ENCODE measurements at places on chromosomes 13 and 19. TPM values are rescaled to one million over a fixed set of nuclear protein-coding genes. Genes with fewer than 3 reads are reported as not detected.
A peak's percentile ranks its signal among the peaks of the same experiment; 100 is the strongest.

GRCh38 chr19:29206453-29206852 lies 6.5 kb downstream of the UQCRFS1 start:
- DNase-seq, result no peak

DNA sequence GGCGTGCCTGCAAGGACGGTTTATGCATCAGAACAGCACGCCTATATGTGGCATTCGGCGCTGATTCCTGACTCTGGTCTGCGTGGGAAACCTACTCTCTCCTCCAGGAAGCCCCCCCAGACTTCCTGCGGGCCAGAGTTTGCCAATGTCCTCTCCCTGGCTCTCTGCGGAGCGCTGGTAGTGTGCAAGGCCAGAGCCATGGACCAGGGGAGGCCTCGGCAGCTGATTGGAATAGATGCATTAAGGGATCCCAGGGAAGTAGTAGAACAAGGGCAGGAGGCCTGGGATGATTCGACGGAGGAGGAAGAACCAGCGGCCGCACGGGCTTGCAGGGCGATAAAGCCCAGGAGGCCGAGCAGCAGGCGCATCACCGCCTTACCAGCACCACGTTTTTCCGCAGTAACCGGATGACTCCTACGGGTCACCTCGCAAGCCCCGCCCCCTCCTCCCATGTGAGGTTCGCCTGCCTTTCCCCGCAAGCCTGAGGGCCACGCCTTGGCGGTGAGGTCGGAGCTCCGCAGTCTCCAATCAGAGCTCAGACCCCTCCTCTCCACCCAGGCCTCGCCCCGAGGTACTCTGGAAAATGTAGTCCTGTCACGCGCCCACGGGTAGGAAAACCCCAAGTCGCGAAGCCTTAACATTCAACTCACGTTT lies 5.0 kb downstream of the CLEC11A start:
- DNase-seq, result peak; percentile 45

- DNase-seq, result no peak
These were observed 20.6 kb upstream of the SERPINE3 start for GRCh38 chr13:51318876-51319275.

- no peak for DNase-seq
These were observed 33.6 kb downstream of the ZNF701 start for GRCh38 chr19:52603558-52604207.

- no peak for DNase-seq
These were observed 4.0 kb downstream of the ZNF302 start for GRCh38 chr19:34681478-34681877.

Gene HRC
- polyA plus RNA-seq, result 8.7 TPM

DNA sequence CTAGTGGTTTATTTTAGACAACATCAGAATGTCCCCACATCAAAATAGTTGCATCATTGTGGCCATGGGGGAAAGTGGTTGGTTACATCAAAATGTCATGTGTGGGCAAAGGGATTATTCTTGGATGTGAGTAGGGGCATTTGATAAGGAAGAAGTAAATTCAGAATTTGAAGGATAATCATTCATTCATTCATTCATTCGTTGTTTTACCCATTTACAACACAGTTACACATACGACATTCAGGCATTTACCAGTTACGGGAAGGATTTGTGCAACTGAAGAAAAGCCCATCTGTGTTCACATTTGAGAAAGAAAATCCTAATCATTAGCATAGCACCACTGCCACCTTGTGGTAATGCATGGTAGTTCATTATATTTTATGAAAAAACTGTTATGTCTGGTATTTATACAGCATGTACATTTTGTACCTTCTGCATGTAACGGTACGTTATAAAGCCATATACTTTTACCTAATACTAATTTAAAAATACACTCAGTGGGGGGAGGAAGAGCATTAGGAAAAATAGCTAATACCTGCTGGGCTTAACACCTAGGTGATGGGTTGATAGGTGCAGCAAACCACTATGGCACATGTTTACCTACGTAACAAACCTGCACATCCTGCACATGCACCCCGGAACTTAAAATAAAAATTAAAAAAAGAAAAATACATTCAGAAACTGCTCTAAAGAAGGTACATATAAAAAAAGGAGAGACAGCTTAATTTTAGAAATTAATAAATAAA lies 62.1 kb downstream of the DGKH start:
- DNase-seq, result peak; percentile 79

GRCh38 chr19:51002542-51003311 lies 1.3 kb upstream of the KLK8 start:
- DNase-seq, result no peak

Gene CNFN
- polyA plus RNA-seq, result 0.74 TPM

Gene NLRP13
- not detected for polyA plus RNA-seq

Data from right lung (tissue), 10 donors.